ENCODE measurements at places on chromosomes 6 and 20.

- DNase-seq: no peak
Observed at GRCh38 chr6:165891320-165891719, 228.3 kb upstream of the PDE10A start.

GRCh38 chr6:1812034-1812433 is 202.3 kb downstream of the FOXC1 start:
- DNase-seq: no peak

GRCh38 chr6:137978252-137978896 is 111.3 kb downstream of the TNFAIP3 start:
- no peak for DNase-seq

DNA sequence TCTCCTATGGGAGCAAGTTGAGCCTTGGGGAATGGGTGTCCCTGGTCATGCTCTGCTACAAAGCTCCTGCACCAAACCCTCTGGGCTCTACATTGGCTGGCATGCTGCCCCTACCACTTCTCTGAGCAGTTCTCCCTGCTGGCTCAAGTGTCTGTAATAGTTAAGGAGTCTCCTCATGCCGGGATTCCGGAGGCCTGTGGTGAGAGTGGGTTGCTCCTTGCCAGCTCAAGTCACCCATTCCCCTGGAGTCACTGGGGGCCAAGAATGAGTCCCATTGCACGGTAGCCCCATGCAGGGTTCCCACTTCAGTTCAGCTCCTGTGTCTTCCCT is 173.9 kb downstream of the PRDM13 start:
- no peak for DNase-seq

GRCh38 chr6:136466777-136467176 is 83.4 kb downstream of the MAP7 start:
- DNase-seq: no peak

GRCh38 chr6:44733868-44734267 is 346.4 kb downstream of the CDC5L start:
- no peak for DNase-seq

- no peak for DNase-seq
Observed at GRCh38 chr20:42406826-42407225, 782.9 kb downstream of the PTPRT start.

DNA sequence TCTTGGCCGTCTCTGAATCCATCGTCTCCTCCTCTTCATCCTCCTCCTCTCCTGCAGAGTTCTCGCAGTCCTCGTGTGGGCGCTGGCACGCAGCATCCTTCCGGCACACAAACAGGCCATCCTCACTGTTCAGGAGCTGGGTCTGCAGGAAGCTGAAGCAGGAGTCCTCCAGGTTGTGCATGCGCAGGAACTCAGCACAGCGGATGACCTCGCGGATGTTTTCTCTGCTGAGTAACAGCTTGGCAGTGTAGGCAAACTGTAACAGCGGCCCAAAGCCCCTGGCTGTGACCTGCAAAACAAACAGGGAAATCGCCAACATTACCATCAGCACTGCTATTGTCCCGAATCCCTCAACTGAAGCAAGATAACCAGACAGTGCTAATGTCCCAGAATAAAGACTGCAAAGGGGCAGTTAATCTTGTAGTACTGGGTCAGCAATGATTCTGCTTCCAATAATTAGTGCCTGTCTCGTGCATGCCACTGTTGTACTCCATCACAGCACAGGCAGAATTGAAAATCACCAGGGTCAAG is 57.4 kb downstream of the GJA10 start:
- no peak for DNase-seq

DNA sequence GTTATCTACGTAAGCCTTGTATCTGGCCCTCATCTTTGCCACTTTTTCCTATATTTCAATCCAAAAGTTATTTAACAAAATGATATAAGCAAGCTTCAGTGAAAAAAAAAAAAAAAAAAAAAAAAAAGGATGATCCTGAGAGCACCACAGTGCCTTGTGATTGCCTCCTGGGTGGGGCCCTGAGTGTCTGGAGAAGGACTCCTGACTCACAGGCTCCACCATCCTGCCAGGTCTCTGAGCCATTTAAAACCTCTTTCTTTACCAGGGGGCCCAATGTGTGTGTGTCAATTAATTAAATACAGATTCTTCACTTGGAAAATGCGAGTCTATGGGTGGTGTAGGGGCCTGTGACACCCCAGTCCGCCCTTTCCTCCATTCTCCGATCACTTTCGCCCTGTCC is 105.2 kb downstream of the SMOC2 start:
- DNase-seq: no peak

DNA sequence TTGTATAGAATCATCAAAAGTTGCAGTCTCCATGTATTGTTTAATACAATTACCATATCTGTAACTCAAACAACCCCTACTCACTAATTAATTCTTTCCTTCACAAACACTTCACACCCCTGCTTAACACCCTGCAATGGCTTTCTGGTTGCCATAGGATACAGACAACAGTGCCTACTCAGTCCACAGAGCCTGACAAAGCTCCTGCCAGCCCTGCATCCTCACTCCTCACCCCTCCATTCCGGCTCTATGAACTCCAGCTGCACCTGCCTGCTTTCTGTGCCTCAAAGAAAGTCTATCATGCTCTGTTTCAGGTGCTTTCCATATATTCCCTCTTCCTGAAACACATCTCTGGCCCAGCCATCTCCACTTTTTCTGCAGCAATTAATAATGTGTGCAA is 253.4 kb downstream of the HACE1 start:
- no peak for DNase-seq

DNA sequence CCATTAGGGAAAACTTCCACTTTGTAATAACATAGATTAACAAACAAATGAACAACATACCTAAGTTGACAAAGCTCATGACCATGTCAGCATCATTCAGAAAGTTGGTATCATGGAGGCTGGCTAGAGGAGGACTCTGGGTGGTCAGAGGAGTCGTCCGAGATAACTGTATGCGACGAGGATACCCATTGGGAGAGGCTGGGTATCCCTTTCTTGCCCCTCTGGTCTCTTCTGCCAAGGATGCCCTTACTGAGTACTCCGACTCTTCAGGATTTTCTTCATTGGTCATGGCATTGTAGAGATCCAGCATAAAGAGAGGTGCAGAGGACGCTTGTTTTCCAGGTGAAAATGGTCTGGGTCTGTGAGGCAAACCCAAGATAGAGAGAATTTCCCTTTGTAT is 1.1 kb downstream of the BMP5 start:
- no peak for DNase-seq

GRCh38 chr20:38350879-38351775 is 4.8 kb downstream of the LBP start:
- no peak for DNase-seq

- no peak for DNase-seq
Observed at GRCh38 chr20:34983995-34984735, 28.5 kb downstream of the MYH7B start.

DNA sequence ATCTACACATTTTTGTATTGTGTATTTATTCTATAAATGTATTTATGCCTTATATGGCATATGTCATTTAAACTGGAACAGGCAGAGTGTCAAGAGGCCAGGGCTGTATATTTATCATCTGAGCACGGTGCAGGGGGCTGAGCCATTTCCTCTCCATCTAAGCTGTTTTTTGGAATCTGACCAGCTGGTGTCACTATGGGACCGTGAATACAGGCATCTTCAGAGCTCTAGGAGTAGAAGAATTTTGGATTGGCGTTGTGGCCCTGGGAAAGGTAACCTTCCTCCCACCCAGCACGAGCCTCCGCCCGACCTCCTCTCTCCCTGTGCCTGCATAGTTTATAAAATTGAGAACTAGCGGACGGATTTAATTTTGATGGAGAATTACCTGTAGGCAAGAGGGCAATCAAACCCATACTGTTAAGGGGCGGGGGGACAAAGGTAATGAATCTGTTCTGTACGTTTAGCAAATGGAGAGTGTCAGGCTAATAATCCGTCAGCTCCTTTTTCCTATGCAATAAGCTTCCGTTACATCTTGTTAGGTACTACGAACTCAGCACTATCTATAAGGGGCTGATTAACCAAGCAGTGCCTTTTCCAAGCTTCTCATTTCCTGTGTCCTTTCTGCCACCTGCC is 29.0 kb upstream of the EEF1E1 start:
- peak; percentile 74 for DNase-seq

DNA sequence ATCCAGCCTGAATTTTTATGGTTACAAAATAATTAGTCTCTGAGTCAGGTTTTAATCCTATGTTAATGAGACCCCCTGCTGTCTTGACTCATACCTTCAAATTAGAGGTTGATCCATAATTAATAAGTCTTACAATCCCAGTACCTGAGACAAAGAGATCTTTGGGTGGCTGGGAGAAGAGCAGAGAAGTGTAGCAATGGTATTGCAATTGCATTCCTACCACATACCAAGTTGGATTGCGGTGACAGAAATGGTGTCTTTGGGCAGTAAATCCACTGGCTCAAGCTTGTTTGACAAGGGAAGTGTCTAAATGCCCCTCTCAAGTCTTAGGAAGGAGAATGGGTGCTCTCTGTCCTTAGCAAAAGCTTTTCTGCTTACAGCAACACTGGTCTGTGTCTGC is 150.4 kb downstream of the BTBD3 start:
- DNase-seq: no peak

DNA sequence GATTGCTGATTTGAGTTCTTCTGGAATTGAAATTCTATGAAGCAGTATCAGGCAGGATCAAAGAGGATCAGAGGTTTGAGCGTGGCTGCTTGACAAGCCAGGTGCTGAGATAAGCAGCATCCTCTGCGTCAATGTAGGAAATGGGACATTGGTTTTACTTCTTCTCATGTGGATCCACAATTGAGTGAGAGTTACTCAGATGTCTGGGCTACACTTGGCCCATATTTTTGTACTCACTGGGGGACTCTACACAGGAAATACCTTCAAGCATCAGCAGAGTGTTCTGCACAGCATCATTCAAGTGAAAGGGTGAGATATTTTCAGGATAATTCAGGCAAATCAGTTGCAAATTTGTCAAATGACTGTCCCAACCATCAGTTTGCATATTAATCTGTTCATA is 613.9 kb upstream of the ARID1B start:
- no peak for DNase-seq

GRCh38 chr6:131654326-131654725 is 17.2 kb downstream of the ENPP3 start:
- no peak for DNase-seq

GRCh38 chr6:132215805-132216204 is 185.5 kb downstream of the MOXD1 start:
- DNase-seq: no peak

GRCh38 chr20:12598894-12599293 is 409.9 kb upstream of the SPTLC3 start:
- DNase-seq: no peak

DNA sequence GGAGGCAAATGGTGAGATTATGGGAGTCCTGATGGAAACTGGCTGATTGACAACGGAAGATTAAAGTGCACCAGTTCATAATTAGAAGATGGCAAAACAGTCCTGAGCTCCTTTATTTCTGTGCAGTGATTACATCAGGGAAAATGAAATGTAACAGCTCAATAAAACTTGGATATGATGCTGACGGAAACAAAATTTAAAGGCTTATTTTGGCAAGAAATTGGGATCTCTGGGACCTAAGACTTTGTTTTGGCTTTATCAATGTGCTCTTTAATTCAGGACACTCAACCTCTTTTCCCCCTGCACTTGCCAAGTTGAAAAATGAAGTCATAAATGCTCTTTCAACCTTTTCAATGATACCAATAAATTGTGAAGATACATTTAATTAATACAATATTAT is 226.8 kb downstream of the C6orf118 start:
- DNase-seq: no peak

DNA sequence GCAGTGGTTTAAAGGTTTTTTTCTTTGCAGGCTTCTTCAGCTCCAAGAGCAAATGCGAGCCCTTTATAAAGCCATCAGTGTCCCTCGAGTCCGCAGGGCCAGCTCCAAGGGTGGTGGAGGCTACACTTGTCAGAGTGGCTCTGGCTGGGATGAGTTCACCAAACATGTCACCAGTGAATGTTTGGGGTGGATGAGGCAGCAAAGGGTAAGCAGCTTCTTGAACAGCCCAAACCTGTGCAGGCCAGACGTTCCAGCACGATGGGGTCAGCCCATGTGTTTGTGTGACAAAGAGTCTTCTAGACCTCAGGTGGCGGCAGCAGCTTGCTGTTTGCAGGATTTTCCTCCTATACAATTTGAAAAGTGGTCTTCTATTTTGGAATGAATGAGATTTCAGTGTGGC is 17.7 kb downstream of the DSP start:
- DNase-seq: no peak

DNA sequence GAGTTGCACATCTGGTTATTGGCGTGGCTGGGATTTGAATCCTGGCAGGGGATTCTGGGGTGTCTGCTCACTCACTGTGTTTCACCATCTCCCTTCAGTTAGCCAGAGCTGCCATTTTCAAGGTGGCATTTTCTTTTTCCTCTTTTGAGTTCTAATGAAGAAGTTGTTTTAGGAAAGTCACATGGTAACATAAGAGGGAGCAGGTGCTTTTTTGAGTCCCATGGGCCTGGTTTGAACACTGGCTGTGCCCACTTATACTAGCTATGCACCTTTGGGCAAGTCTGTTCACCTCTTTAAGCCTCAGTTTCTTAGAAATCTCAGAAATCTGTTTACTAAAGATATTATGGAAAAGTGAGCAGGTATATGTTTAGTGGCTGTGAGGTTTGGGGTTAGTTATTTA is 39.6 kb downstream of the ANKS1A start:
- DNase-seq: no peak

DNA sequence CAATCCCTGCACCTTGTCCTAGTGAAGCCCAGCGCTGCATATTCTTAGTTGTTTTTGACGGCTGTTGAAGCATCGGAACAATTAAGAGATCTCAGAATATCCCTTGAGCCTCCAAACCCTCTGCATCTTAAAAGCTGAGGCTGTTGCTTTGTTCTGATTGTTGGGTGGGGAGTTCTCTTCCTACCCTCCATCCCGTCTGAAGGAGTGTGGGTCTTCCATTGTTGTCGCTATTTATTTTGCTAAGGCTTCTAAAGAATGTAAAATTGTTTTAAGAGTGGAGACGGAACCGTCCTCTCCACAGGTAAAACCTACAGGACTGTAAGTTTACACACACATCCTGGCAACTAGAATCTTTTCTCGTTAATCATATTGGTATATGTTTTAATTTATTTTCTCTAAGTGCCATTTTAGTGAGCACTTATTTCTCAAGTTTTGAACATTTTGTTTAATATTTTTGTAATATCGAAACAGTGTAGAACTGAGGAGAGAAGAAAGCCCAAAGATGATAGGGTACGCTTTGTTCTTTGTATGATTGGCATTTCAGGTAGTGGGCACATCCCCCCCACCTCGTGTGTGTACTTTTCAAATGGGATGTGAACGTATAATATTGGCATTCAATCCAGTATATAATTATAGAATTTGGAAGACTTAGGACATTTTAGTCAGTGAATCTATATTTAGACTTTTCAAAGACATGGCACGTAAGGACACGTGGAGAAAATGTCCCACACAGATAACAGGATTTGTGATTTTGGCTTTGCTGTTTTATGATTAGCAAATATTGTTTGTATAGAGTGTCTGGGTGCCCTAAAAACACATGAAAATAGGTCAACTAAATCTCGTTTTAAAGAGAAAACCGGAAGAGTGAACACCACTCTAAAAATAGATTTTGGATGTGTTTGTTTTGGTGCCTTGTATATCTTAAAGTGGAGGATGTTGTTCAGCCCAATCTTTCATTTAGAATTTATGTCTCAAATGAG is 1.3 kb downstream of the RNF146 start:
- DNase-seq: no peak

GRCh38 chr6:12896208-12896733 is 179.7 kb downstream of the PHACTR1 start:
- no peak for DNase-seq
